Cortex of kidney (tissue), 1 donor: ENCODE measurements at places on chromosomes 16 and 17.
A peak's percentile ranks its signal among the peaks of the same experiment; 100 is the strongest.

GRCh38 chr16:1334739-1335138 lies 1.3 kb downstream of the BAIAP3 start:
- DNase-seq: no peak

- DNase-seq: no peak
These were observed 108.8 kb downstream of the WSCD1 start for GRCh38 chr17:6179017-6179416.

- no peak for DNase-seq
These were observed 401.6 kb downstream of the NPIPA7 start for GRCh38 chr16:16780588-16780987.

GRCh38 chr17:65294181-65294719 lies 157.1 kb downstream of the RGS9 start:
- no peak for DNase-seq

- DNase-seq: no peak
These were observed 18.3 kb downstream of the CIITA start for GRCh38 chr16:10895053-10895946.

- no peak for DNase-seq
These were observed 299.4 kb downstream of the UTP18 start for GRCh38 chr17:51559778-51560177.

GRCh38 chr17:32298298-32298697 lies 32.7 kb downstream of the RHBDL3 start:
- DNase-seq: no peak

GRCh38 chr16:28164140-28164539 lies 47.6 kb downstream of the XPO6 start:
- no peak for DNase-seq

GRCh38 chr17:12062249-12062648 lies 41.6 kb downstream of the MAP2K4 start:
- no peak for DNase-seq

DNA sequence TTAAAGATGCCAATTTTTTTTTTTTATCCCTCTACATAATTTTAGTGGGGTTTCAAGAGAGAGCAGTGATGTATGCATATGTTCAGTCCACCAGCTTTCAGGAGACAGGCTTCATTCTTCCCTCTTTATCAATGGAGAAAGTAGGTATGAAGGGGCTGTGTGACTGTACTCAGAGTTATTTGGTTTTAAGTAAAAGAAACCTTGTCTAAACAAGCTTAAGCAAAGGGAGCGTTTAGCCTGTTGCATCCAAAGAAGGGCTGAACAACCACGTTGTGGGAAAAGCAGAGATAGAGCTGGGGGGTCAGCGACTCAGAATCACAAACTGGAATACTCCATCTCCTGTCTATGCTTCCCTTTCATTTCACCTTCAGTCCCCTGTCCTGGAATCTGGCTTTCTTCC lies 50.4 kb upstream of the HAS3 start:
- no peak for DNase-seq

DNA sequence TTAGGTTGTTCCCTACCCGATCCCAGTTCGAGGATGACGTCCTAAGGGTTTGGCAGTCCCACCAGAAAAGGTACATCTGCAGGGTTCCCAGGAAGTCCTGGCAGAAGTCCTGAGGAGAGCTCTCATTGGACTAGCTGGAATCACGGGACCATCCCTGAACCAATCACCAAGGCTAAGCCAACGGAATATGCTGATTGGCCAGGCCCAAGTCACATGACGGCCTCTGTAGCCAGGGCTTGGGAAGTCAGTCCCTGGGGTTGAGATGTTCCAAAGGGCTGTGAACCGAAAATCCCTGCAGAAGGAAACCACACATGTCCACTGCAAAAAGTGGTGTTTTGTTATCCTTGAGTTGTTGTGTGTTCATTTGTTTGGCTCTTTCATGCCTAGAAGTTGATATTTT lies 68.2 kb upstream of the ZNF423 start:
- no peak for DNase-seq

DNA sequence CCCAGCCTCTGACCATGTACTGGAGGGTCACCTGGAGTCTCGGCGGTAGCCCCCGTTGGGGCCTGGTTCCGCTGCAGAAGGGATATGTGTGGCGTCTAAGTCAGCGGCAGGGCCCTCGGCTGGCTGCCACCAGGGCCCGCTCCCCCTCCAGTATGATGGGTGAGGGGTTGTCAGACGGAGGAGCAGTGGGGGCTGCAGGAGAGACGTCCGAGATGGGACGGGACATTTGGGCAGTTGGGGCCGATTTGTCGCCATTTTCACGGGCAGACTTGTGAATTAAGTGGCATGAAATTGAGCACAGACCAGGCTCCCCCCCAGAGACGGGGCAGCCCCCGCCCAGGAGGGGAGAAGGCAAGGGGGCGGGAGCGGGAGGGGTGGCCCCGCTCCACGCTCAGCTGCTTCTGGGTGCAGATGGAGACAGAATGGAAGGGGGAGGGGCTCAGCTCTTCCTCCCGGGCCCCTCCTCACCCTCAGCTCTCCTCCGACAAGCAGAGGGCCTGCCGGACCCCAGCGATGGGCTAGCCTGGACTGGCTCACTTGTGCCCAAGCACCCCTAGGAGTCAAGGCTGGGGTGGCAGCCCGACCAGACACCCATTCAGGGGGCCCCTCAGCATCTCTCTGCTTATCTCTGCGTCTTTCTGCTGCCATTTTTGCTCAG lies 52.7 kb upstream of the LHX1 start:
- DNase-seq: no peak

GRCh38 chr16:14560523-14560922 lies 69.5 kb downstream of the PARN start:
- DNase-seq: no peak

GRCh38 chr17:60579090-60579489 lies 20.9 kb upstream of the PPM1D start:
- no peak for DNase-seq

DNA sequence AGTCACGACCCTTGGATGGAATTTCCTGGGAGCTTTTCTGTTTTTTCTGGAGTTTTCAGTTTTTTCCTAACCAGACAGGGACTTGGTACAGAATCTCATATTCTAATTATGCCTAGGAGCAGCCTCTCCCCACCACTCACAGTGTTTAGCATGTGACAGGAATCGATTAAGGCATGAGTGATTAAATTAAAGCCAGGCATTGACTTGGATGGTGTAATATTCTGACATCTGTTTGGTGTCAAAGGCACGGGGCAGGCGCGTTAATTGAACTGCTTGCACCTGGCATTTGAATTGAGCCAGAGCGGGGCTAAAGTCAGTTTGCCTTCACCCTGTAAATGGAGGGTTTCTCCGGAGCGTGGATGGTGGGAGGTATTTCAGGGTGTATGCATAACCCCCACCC lies 11.9 kb downstream of the MAPT start:
- DNase-seq: no peak

DNA sequence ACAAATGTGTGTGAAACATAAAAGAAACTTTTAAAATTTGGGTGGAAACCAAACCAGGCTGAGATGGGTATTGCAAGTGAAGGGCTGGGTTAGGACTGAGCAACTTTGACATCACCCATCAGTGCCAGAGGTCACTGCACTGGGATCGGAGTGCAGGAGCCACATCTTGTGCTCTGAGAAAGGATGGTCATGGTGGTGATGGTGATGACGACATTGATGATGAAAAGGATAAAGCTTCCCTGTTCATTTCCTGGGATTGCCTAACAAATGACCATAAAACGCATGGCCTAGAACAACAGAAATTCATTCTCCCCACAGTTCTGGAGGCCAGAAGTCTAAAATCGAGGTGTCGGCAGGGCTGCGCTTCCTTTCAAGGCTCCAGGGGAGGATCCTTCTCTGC lies 324.0 kb downstream of the MAF start:
- no peak for DNase-seq

DNA sequence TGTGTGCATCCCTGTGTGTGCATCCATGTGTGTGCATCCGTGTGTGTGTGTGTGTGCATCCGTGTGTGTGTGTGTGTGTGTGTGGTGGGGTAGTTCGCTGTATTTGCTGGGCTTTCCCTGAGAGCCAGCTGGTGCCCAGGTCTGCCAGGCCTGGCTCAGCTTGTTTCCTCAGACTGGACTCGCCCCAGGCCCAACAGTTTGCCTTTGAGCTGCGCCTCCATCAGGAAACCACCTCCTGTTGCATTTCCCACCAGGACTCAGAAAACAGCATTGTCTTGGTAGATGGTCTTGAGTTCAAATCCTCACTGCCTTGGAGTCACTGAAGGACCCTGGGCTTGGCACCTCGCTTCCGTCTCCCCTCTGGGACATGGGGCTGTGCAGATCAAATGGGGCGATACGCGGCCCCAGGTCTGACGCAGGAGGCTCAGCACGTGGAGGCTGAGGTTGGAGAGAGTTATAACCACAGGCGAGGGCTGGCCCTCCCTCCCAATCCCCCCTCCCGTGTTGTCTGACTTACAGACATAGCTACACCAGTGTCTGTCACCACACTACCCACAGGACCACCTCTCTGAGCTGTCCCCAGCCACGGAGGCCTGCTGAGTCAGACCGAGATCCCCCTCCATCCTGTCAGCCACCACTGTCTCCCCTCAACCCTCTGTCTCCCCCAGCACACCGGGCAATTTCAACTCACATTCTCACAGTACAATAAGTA lies 4.7 kb downstream of the ITGAE start:
- DNase-seq: no peak

GRCh38 chr16:81737885-81738536 lies 41.1 kb upstream of the PLCG2 start:
- no peak for DNase-seq

DNA sequence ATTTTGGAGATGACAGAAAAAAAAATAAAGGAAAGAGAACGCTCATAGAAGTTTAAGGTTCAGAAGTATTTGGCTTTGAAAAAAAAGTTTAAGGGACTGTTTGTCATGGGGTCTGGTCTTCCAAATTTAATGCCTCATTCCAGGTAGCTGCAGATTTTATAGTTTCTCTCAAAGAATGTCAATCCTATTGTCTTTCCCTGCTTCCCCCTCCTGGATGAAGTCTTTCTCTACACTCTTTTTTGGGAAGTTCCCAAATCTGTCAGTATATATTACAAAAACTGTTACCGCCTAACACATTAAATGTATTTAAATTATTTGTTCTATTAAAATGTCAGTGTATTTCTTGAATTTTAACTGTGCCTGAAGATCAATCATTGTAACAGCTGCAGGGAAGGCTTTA lies 457.5 kb downstream of the MAF start:
- DNase-seq: no peak

DNA sequence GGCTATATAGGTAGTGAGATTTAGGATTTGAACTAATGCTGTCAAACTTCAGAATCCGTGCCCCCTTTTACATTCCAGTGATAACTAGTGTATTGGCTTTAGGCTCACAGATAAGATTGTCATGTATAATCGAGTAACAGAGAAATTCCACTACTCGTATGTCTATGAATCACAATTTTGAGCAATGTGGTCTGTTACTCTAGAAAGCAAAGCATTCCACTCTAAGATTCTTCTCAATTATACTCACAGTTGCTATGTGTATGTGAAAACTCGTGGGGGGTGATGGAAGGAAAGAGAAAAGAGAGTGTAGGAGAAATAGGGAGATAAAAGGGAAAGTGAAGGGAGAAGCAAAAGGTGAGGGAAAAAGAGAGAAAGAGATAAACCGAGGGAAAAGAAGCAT lies 1175.1 kb upstream of the GOT2 start:
- DNase-seq: no peak

- DNase-seq: no peak
These were observed 131.1 kb downstream of the ABCC1 start for GRCh38 chr16:16080465-16081065.

DNA sequence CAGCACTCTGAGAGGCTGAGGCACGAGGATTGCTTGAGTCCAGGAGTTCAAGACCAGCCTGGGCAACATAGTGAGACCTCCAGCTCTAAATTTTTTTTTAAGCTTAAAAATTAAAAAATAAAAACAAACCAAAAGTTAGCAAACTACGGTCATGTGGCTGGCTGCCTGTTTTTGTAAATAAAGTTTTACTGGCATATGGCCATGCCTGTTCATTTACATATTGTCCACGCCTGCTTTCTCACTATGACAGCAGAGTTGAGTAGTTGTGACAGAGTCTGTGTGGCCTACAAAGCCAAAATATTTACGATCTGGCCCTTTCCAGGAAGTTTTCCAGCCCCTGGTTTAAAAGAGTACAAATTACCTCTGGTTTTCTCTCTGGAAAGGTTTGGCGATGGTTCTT lies 3.3 kb downstream of the SLX4 start:
- no peak for DNase-seq

GRCh38 chr16:56625140-56625942 lies at the start of gene MT1E:
MT1E (plus strand) TSS chr16:56625781; CDS start chr16:56625852, 71 bp downstream.
- peak; percentile 44 for DNase-seq

DNA sequence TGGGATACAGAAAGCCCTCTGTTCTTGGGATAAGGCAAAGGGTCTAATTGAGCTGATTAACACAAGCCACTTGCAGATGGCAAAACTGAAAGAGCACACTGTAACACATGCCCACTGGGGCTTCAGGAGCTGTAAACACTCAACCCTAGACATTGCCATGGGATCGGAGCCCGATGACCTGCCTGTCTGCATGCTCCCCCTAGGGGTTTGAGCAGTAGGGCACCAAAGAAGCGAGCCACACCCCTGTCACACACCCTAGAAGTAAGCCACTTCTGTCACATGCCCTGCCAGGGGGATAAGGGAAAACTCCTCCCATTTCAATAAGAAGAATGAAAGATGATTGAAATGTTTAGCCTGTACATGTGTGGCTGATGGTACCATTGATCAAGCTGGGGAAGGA lies 81.3 kb upstream of the IRX6 start:
- DNase-seq: no peak

DNA sequence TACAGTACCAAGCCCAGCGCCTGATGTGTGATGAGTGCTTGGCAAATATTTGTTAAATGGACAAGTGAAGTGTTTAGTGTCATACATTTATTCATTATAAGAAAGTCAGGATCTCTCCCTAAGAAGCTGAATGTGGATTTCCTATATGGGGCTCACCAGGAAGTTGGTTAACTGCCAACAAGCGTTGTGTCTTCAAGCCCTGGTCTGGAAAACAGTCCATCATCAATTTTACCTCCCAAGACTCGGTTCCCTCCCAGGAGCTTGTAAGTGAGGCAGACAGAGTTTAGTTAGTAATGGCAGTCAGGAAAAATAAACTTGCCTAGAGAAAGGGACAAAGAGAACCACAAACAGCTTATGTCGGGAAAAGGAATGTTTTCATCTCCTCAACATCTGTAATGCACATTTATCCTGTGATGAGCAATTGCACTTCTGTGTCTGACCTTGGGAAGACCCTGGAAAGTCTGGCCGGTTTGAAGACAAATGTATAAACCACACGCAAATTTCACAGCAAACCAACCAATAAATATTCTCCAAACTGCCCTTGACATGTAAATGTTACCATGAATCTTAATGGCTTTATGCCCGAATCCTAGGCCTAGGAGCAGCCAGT lies 28.3 kb downstream of the C16orf95 start:
- DNase-seq: no peak

- DNase-seq: no peak
These were observed 55.0 kb downstream of the TK2 start for GRCh38 chr16:66494916-66495315.

DNA sequence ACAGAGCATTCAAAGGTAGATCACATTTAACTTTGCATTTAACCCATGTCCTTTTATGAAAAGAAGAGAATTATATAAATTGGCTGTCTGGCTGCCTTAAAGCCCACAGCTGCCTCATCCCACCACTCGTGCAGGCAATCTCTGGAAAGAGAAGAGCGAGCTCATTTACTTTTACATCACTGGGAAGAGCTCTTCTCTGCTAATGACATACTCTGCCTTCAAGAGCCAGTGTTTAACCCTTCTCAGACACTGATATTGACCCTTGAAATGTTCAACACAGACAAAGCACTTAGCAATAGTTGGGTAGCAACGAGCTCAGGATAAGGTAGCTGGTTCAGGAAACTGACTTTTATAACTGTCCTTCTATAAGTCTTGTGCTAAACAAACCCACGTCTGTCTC lies 6.8 kb downstream of the KRT38 start:
- DNase-seq: no peak

GRCh38 chr16:18803569-18804462 lies 2.5 kb upstream of the ARL6IP1 start:
- DNase-seq: no peak
